ENCODE measurements at places on chromosomes 7 and 10. TPM values are rescaled to one million over a fixed set of nuclear protein-coding genes. Genes with fewer than 3 reads are reported as not detected.

DNA sequence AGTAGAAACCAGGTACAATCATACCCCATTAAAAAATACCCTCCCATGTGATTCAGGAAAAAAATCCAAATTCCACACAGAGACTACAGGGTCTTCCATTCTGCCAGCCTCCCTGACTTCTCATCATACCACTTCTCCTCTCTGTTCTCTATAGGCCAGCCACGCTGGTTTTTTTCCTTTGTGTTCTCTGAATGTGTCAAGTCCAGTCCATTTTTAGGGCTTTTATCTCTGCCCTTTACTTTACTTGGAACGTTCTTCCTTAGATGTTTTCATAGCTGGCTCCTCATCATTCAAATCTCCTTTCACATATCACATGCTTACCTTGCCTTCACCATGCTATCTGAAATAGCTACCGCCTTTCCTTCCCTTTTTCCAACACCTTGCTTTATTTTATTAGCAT lies 597.6 kb downstream of the PHTF2 start:
- no peak for DNase-seq

The LLCFC1 gene
- not detected for total RNA-seq

- DNase-seq = no peak
Measured at GRCh38 chr7:87747681-87748080, 119.5 kb downstream of the RUNDC3B start.

DNA sequence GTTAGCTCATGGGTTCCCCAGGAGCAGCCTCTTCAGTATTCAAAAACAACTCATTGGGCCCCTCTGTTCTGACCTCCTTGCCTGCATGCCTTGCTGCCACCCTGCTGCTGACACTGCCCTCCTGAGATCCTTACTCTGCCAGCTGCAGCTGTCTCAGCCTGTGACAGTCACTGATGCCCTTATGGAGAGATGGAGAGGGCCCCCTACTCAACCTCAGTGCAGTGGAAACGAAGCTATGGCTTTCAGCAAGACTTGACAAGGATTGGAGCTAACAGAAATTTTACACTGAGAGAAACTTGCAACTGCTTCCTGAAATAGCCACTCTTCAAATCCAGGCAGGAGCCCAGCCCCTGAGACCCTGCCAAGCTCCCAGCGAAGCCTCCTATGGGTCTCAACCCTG lies 678.3 kb upstream of the C7orf33 start:
- DNase-seq = no peak

DNA sequence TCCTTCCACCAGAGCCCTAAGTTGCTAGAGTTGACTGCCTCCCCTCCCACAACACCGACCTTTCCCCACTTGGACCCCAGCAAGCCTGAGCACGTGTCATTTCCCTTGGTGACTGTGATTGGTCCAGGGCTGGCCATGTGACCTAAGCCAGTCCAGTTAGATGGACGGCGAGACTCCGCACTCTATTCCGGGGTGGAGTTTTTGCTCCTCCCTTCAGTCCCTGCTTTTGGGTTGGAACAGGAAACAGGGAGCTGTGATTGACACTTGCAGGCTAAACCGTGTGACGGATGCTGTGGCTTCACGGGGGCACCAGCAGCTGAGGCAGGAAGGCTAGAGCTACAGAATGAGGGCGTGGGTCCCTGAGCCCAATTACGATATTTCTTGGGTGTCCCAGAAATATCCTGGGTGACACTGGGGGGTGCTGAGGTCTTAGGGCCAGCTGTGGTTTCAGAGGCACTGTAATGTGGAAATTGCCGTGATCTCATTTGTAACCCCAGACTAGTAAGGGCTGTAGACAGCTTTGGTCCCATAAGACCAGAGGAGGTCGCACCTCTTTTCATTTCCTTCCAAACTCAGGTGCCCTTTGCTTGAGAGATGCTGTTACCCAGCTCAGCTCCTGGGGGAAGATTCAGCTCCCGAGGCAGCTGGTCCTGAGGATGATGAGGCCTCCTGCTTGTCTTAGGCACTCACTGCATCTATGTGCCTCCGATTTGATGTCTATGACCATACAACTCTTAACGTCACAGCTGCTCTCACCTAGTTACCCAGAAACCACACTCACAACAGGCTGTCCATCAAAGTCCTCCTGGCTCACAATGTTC lies 102.7 kb upstream of the NPTX2 start:
- no peak for DNase-seq

GRCh38 chr7:47088329-47089067 lies 493.4 kb downstream of the TNS3 start:
- peak; percentile 25 for DNase-seq

The C7orf25 gene
- total RNA-seq = 4.0 TPM

The MCM10 gene
- 4.5 TPM for total RNA-seq

The DOCK1 gene
- 132 TPM for total RNA-seq

- DNase-seq = no peak
Measured at GRCh38 chr7:81944058-81944457, 174.2 kb upstream of the HGF start.

DNA sequence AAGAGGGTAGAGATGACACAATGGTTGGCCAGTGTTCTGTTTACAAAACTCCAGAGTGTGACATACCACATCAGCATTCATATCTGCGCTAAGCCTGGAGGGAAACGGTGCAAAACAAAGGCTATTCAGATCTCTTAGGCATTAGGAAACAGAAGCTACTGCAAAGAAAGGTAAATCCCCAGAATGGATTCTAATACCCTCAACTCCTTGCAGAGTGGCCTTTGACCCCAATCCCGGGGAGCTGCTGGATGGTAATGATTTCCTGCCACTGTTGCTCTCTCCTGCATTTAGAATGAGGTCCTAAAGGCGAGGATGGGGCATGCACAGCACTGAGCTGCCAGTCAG lies 65.2 kb downstream of the AOAH start:
- DNase-seq = no peak

DNA sequence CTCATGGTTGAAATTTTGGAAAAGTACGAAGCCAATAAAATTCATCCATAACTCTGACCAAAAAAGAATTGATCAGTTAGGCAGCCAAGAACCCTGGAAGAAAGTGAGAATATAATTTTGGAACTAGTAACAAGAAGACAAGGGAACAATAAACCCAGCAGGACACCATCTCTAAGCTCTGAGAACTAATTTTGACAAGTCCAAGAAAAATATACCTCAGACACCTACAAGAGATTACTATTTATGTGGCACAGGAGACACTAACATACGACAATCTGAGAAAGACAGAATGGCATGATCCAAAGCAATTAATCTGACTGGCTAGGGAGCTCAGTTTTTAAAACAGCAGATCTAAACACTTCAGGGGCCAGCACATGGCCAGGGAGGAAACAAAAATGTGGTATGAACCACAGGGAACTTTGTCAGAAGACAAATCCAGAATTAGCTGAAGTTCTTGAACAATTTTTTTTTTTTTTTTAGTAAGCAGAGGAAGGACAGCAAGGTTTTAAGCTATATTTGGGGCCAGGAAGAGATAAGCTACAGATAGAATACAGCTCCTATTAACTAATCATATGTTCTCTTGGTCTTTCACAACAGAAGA lies 38.9 kb downstream of the PARD3 start:
- DNase-seq = no peak

- DNase-seq = no peak
Measured at GRCh38 chr10:25678220-25678619, 255.8 kb upstream of the MYO3A start.

DNA sequence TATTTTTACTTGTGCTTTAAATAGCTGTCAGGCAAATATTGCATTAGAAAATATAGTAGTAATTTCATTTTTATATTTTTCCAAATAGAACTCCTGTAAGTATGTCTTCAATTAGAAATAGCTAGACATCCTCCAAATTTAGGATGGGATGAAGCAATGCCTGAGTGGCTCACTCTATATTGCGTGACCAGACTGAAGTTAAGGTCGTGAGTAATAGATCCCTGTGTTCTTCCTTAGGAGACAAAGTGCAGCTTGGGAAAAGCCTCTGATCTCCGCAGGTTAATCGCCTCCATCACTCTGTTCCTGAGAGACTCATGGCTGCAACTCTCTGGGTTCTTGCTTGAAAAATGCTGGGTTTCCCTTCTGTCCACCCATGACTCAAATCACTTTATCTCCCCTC lies 484.8 kb upstream of the ANKRD30A start:
- no peak for DNase-seq

GRCh38 chr10:128642023-128642422 lies 515.8 kb upstream of the MKI67 start:
- no peak for DNase-seq

DNA sequence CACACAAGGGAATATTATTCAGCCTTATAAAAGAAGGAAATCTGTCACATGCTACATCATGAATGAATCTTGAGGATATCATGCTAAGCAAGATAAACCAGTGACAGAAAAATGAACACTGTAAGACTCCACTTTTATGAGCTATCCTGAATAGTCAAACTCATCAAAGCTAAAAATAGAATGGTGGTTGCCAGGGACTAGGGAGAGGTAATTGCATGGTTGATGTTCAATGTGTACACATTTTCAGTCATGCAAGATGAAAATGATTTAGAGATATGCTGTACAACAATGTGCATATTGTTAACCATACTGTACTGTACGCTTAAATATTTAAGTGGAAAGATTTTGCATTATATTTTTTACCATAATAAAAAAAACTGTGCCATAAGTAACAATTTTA lies 1349.1 kb downstream of the XPNPEP1 start:
- DNase-seq = no peak

The H2BK1 gene
- not detected for total RNA-seq

The CNPY1 gene
- 0.32 TPM for total RNA-seq

The ENO4 gene
- 0.74 TPM for total RNA-seq

- no peak for DNase-seq
Measured at GRCh38 chr7:29214816-29215215, 20.2 kb downstream of the CHN2 start.

- DNase-seq = no peak
Measured at GRCh38 chr10:132589015-132589414, 51.4 kb downstream of the INPP5A start.

DNA sequence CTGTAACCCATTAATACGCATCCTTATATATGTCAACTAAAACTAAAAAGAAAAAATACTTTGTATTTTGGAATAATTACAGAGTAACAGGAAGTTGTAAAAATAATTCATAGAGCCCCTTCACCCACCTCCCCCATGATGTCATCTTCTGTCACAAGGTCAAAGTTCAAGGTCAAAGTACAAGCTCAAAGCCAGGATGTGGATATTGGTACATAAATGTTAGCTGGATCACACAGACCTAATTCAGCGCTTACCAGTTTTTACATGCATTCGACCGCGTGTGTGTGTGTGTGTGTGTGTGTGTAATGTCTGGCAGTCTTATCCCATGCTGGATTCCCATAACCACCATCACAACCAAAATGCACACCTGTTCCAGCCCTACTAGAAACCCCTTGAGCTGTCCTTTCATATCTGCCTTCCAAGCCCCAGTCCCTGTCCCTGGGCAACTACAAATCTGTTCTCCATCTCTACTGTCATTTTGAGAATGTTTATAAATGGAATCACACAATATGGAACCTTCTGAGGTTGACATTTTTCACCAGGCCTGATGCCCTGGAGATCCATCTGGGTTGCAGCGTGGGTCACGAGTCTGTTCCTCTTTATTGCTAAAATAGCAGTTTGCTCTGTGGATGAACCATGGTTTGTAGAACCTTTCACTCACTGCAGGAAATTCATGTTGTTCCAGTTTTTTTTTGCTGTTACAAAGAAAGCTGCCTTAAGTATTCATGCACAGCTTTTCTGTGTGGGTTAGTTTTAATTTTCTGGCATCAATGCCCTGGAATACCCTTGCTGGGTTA lies 153.6 kb upstream of the PITRM1 start:
- no peak for DNase-seq

DNA sequence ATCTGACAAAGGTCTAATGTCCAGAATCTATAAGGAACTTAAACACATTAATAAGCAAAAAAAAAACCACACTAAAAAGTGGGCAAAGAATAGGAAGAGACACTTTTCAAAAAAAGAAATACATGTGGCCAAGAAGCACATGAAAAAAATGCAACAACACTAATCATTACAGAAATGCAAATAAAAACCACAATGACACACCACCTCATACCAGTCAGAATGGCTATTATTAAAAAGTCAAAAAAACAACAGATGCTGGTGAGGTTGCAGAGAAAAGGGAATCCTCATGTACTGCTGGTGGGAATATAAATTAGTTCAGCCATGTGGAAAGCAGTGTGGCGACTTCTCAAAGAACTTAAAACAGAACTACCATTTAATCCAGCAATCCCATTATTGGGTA lies 119.0 kb downstream of the LMBR1 start:
- DNase-seq = no peak

DNA sequence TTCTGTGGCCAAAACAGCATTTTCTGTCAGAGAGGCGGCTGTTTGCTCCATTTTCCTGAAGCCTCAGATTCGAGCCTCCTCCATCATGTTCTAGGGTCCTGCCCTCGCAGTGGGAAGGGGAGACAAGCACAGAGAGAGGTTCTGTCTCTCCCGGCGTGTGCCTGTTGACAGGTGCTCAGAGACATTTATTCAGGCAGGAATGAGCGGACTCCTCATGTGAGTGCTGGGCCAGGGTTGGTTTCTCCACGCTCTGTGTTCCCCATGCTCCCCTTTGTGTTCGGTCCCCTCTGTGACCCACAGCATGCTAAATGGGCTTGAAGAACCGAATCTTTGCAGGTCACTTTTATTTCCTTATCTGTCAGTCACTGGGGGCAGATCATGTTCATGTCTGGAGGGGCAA lies 374.6 kb downstream of the GLRX3 start:
- DNase-seq = no peak

- DNase-seq = no peak
Measured at GRCh38 chr7:157409149-157409752, 72.4 kb downstream of the DNAJB6 start.

DNA sequence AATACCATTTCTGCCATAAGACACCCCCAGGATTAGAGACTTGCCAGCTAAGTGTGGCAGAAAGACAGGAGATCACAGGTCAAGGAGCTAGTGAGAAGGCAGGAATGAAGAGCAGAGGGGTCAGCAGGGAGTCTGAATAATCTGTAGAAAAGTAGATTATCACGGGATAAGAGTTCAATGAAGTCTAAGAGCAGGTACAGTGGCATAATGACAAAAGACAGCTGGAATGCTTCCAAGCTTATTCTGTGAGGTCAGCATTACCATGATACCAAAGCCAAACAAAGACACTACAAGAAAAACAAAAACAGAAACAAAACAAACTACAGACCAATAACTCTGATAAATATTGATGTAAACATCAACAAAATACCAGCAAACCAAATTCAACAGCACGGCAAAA lies 20.8 kb downstream of the PILRA start:
- no peak for DNase-seq

The MORN4 gene
- total RNA-seq = 5.9 TPM

DNA sequence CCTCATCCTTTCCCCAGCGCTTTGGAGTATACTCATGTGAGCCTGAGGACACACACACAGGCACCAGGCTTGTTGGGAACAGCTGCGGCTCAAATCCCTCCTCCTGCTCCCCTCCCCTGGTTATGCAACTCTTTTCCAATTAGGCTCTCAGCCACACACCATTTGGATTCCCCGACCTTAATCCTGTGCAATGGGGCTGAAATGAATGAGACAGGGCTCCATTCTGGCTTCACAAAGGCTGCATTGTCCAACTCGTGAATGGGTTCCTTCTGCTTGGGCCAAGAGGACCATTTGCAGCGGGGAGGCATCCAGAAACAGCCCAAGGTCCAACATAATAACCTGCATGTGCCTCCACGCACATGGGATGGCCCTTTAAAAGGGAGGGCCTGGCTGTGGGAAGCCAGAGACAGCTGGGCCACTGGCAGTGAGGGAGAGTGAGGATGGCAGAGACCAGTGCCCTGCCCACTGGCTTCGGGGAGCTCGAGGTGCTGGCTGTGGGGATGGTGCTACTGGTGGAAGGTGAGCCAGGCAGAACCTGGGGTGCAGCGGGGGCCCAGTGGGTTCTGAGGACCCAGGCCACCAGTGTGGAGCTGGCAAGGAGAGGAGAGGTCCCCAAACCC lies at the start of gene RGR:
TSS of gene RGR (plus strand) at position 403 of the 620 bp plus-strand sequence. CDS start at position 441, 38 bp downstream.
- no peak for DNase-seq

The AKR1C8 gene
- total RNA-seq = not detected
